Inflammatory macrophage treated with lipopolysaccharide for 4 hours (primary cell): ENCODE measurements at places on chromosomes 6 and 20.

DNA sequence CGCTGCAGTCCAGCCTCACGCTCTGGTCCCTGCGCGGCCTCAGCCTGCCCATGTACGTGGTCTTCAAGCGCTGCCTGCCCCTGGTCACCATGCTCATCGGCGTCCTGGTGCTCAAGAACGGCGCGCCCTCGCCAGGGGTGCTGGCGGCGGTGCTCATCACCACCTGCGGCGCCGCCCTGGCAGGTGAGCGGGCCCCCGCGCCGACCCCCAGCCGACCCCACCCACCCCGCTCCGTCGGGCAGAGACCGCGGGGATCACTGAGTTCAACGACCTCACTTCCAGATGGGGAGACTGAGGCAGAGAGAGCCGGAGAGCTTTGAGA lies 545 bp downstream of the SLC35D3 start:
- DNase-seq: no peak

GRCh38 chr6:152364866-152365265 lies 272.3 kb downstream of the SYNE1 start:
- DNase-seq: no peak

- peak; percentile 36 for DNase-seq
Measured at GRCh38 chr20:62787866-62788265, 8.4 kb upstream of the MRGBP start.

GRCh38 chr6:18579166-18579565 lies 192.0 kb downstream of the RNF144B start:
- DNase-seq: no peak

- no peak for DNase-seq
Measured at GRCh38 chr6:88709819-88710246, 253.6 kb downstream of the RNGTT start.

DNA sequence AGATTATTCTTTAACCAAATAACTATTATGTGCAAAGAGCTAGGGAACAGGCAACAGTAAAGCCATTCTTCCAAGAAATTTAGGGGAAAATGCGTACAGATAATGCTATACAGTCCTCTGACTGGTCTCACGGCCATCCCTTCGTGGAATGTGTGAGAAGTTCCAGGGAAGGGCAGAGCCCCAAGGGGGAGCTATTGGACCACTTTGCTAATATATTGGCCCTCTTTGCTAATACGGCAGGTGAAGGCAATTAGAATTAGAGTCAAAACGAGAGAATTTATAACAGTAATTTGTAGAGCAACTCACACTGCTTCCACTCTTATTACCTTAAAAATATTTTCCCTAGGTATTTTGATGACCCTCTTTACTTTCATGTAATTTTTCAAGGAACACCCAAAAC lies 140.4 kb downstream of the IMPG1 start:
- no peak for DNase-seq

DNA sequence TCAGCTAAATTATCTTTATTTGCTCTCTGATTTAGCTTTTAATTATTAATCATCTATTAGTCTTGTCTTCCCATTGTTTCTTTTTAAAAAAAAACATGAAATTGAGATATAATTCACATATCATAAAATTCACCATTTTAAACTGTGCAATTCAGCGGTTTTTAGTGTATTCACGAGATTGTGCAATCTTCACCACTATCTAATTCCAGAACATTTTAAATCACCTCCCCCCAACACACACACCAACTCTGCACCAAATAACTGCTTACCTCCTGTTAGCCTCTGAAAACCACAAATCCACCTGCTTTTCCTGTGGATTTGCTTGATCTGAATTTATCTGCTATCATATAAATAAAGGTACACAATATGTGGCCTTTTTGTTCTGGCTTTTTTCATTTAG lies 8.8 kb upstream of the ABRACL start:
- DNase-seq: no peak

GRCh38 chr20:23024701-23025100 lies 10.4 kb upstream of the SSTR4 start:
- no peak for DNase-seq

- DNase-seq: no peak
Measured at GRCh38 chr20:57103146-57103800, 163.2 kb downstream of the BMP7 start.

DNA sequence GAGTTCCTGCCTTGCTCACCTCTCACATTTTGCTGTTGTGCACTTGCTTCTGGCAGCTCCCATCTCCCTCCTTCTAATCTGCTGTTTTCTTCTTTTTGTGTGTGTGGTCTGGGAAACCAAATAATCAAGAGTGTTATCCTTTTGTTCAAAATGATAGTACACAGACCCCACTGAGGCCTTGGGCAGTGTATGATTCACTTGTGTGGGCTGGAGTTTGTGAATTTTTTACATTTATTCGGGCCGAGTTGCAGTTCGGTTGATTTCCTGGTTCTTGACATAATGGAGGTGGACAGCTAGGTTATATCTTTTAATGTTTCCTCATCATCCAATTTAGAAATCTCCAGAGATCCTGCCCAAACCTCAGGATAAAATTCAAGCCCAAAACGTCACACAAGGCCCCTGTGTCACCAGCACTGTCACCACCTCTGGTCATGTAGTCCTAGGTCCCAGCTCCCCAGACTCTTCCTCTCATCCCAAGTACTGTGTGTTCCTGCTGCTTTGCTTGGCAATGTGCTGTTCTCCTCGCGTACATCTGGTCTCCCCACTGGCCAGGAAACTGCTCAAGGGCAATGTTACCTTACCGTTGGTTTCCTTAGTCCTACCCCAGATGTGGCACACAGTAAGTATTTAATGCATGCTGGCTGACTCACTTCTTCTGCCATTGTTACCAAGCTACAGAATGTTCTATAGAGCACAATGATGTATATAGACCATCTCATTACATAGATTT lies 55.7 kb upstream of the PHACTR2 start:
- no peak for DNase-seq

GRCh38 chr6:154478701-154479060 lies 31.8 kb downstream of the CNKSR3 start:
- DNase-seq: no peak

DNA sequence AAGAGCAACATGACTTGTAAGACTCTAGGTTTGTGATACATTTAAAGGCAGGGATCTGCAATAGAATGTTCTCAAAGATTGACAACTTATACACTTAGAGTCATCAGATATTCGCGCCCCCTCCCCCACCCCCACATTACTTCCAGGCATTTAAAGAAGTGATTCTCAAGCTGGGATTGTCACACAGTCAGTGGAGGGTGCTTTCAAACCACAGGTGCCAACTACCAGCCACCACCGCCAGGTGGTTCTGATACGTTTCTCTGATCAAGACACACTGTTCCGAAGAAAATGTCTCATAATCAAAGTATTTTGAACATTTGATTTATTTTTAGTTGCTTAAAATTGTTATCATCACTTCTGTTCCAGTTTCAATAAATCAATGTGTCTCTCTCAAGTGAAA lies 357.5 kb downstream of the ESR1 start:
- no peak for DNase-seq

- no peak for DNase-seq
Measured at GRCh38 chr6:43791745-43792422, 21.9 kb downstream of the VEGFA start.

GRCh38 chr6:46174904-46175303 lies 4.1 kb upstream of the ENPP5 start:
- no peak for DNase-seq

DNA sequence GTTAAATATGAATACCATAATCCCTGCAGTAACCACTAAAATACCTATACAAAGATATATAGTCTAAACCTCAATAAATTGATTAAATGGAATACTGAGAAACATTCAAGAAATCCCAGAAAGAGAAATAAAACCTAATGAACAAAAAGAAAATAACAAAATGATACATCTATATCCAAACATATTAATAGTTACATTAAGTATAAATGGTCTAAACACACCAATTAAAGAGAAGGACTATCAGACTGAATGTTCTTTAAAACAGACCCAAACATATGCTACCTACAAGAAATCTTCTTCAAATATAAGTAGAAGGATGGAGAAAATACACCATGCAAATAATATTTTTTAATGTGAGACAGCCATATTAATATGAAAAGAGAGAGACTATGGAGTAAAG lies 22.0 kb downstream of the NINL start:
- DNase-seq: no peak

GRCh38 chr6:15441215-15441868 lies 195.5 kb downstream of the JARID2 start:
- DNase-seq: peak; percentile 73

DNA sequence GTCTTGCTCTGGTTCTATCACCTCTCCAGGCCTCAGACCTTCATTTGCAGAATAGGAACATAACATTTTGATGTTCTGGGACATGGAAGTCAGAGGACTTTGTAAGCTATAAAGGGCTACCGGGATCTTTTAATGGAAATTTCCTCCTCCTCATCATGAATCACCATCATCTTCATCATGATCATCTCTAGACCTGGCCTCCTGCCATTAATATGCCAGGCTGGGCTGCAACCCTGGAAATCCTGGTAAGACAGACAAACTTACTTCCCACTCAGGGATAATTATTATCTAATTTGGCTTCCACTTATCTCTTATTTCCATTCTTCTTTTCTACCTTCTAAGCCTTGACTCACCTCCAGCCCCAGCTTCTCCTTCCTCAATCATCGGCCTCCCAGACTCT lies 41.0 kb upstream of the MRPS18A start:
- DNase-seq: no peak

DNA sequence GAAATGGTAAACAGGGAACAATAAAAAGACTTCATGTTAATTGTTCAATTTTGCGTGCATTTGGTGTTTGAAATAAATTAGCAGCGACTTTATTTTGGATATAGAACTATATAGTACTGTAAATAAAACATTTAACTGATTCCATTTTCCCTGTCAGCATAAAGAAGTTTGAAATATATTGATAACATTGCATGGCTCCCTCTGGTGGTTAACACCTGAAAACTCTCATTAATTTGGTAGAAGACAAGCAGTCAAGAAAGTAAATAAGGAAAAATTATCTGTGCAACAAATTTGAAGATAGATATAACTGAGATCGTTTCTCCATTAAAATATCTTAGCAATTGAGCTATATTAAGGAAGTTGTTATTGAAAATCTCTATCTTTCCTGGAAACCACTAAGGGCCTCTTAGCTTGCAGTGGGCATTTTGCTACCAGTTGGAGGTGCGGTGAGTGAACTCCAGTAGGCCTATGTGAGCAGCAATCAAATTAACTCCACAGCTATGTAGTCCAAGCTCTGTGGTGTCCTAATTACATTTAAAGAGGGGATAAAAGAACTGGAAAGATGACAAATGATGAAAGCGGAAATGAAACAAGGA lies 435.7 kb upstream of the FKBP1C start:
- DNase-seq: peak; percentile 17

DNA sequence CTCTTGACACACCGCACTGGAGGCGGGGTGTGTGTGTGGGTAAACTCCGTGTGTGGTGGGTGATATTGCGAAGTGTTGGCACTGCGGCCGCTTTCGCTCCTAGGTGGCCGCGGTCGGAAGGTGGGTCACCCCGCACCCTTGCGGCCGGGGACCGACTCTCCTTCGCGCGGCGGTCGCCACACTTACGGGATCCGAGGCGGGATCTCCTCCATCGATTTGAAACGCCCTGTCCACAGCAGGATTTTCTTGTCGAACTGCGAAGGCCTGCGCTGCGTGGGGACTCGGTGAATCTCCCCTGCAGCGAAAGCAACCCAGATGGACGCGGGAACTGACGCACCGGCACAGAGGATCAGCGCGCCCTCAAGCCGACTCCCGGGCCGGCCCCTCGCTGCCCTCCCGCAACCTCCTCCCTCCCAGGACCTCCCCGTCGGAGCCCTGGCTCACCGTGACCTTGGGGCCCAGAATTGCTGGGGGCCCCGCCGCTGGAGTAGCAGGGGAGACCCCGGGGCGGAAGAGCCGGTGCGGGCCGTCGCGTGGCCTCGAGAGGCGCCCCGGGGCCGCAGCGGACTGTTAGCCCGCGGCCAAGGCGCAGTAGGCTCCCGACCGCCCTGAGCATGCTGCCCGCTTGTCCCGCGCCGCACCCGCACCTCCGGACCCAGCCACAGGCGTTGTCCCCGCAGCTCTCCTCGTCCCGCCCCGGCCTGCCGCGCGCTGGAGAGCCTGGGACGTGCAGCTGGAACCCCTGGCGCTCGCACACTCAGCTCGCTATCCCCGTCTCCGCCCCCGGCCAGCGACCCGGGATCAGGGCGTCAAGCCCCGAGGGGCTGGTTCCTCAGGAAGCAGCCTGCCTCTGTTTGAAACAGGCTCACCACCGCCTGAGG lies at the start of gene FAM162B:
TSS of gene FAM162B (minus strand) at position 759 of the 881 bp plus-strand sequence. CDS start at position 616, 143 bp downstream.
- DNase-seq: no peak

DNA sequence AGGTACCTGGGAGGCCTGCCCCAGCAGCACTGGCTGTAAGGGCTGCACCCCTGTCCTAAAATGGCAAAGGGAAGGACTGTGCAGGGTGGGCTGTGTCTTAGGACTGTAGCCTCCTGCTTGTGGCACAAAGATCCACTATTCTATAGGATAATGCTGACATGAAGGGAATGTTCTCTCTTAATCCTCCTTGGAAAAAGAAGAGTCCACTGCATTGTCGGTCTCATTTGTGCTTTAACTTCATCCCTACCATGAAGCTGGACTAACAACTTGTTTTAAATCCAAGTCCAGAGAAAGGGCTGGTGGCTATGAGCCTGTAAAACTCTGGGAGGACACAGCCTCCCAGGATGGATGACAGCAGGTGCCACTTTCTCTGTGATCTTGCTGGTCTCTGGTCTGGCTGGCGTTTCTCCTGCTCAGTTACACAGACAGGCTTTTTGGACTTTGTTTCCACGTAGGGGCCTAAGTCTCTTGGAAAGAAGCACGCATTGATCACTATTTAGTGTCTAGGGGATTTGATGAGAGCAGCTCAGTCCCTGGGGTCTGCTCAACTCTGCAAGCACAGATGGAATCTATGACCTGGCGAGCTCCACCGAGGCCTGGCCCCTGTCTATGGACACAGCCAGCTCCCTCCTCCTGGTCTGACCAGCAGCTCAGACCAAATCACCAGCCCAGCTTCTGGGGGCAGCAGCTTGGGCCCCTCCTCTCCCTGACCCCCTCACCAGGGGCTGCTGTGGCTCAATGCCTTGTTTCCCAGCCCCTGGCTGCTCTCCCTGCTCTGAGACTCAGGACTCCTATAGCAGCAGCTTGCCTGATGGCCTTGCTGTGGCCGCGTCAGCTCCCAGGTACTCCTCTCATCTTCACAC lies 4.8 kb downstream of the CST3 start:
- DNase-seq: no peak

DNA sequence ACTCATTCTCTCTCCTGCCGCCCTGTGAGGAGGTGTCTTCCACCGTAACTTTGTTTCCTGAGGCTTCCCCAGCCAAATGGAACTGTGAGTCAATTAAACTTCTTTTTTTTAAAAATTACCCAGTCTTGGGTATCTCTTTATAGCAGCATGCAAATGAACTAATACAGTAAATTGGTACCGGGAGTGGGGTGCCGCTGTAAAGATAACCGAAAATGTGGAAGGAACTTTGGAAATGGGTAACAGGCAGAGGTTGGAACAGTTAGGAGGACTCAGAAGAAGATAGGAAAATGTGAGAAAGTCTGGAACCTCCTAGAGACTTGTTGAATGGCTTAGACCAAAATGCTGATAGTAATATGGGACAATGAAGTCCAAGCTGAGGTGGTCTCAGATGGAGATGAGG lies 55.8 kb downstream of the EPB41L2 start:
- DNase-seq: no peak

GRCh38 chr20:3796477-3797225 lies 541 bp downstream of the CDC25B start:
- no peak for DNase-seq
